ENCODE measurements at places on chromosomes 4 and X. TPM values are rescaled to one million over a fixed set of nuclear protein-coding genes. Genes with fewer than 3 reads are reported as not detected.

DNA sequence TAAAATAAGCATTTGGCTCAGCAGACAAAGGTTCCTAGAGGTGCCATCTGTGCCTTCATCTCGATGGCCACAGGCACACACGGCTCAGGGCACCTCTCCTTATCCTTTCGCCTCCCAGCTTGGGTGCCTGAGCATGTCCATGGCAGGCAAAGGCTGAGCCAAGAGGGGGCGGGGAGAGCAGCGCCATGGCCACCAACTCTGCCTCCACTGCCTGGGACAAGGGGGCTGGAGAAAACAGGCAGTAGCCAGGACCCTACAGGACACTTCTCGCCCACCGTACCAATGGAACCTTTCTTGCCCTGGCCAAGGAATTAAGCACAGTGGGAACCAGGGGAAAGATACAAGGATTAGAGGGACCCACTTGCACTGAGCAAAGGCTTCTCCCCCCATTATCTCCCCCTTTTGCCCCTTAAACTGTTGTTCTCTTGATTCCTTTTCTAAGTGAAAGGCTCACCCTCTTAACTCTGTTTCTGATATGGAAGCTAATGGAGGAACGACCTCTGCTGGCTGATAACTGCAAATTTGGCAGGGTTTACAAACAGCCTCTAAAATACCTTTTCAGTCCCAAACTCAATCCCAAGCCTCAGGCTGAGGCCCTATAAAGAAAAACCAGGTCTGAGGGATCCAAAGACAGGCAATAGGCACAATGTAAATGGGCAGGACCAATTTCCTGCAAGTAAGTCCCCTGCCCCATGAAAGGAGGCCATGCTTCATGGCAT, 335.2 kb downstream of the ADAM29 start:
- DNase-seq = peak; percentile 15

- DNase-seq = peak; percentile 16
These were observed 266.1 kb upstream of the ANXA10 start for GRCh38 chr4:167826281-167826680.

- DNase-seq = no peak
These were observed 26.7 kb downstream of the MANBA start for GRCh38 chr4:102734116-102734515.

- no peak for DNase-seq
These were observed 1487.7 kb upstream of the ADGRL3 start for GRCh38 chr4:59712470-59712869.

- no peak for DNase-seq
These were observed 165 bp upstream of the PTCHD1 start for GRCh38 chrX:23334521-23334847.

MAGEE1 gene
- total RNA-seq = 1.5 TPM

- DNase-seq = no peak
These were observed 31.6 kb downstream of the ADH7 start for GRCh38 chr4:99403380-99404184.

Measured in H4 (cell line).